Foreskin fibroblast (primary cell): ENCODE measurements at places on chromosomes 7 and 10.
A peak's percentile ranks its signal among the peaks of the same experiment; 100 is the strongest.

GRCh38 chr10:124696446-124697392 lies 47.5 kb downstream of the FAM53B start:
- DNase-seq, result no peak

DNA sequence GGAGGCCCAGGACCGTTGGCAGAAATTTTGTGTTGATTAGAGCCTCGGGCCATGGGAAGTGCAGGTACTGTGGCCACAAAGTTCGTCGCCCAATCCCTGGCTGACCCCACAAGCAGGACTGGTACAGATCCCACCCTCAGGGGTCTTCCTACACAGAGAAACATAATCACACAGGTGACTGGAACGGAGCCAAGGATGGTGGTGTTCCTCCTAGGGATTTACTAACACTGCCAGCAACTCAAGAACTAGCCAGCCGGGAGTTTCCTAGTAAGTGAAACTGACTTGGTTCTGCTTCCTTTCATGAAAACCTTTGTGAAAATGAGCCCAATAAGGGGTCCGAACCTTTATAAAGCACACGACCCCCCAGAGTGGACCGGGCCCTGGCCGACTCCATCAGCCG lies 5.7 kb downstream of the CUX1 start:
- DNase-seq, result no peak

- no peak for DNase-seq
Observed at GRCh38 chr7:1800902-1801301, 130.8 kb downstream of the ELFN1 start.

- peak; percentile 79 for DNase-seq
Observed at GRCh38 chr10:90313576-90314325, 544.1 kb downstream of the HTR7 start.

GRCh38 chr10:69783515-69783914 lies 18.2 kb upstream of the COL13A1 start:
- no peak for DNase-seq

DNA sequence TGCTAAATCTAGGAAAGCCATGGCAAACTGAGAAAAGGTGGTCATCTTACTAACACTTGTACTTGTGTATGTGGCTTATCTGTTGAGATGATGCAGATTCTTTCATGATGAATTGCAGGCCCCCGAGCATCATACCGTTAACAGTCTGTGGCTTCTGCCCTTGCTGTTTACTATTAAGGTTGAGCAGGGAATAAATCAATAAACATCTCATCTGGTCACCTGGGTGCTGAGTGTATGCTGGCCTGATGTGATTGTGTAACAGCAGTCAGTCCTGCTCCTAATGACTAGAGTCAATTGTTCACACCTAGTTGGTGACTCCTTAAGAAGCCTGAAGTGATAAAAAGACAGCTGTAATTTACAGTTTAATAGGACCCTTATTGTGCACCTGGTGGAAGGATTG lies 8.3 kb upstream of the GNAT3 start:
- DNase-seq, result no peak

DNA sequence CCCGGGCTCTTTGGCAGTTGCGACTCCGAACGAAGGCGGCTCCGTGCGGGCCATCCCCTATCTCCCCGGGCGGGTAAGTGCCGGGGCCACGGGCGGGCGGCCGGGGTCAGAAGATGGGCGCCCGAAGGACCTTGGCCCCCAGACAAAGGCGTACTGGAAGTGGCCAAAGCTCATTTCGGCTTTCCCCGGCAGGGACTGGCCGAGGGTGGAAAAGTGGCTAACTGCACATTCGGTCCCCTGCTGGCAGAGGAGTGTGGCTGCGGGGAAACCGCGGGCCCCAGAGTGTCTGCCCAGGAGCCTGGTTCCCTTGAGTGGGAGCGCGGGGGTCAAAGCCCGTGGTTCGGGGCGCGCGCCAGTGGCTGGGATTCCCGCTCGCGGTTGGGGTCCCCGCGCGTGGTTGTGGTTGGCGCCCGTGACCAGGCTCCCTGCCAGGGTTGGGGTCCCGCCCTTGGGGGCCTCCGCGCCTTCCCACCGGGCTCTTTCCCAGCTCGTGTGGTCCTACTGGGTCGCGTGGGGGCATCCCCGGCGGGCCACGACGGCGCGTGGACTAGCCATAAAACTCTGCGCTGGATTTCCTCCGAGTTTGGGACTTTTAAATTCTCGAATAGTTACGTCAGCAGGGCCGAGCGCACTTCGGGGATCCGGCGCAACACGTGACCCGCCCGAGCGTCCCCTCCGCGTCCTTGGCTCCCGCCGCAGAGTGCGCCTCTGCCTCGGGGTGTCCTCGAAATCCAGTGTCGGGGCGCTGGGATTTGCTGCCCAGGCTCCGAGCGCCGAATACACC lies 124.4 kb downstream of the TACC2 start:
- peak; percentile 71 for DNase-seq

GRCh38 chr7:56106108-56107073 lies at the start of gene CHCHD2:
Gene CHCHD2, minus strand, starts transcription at chr7:56106476. Its CDS starts 63 bp downstream, at chr7:56106413.
- peak; percentile 99 for DNase-seq

DNA sequence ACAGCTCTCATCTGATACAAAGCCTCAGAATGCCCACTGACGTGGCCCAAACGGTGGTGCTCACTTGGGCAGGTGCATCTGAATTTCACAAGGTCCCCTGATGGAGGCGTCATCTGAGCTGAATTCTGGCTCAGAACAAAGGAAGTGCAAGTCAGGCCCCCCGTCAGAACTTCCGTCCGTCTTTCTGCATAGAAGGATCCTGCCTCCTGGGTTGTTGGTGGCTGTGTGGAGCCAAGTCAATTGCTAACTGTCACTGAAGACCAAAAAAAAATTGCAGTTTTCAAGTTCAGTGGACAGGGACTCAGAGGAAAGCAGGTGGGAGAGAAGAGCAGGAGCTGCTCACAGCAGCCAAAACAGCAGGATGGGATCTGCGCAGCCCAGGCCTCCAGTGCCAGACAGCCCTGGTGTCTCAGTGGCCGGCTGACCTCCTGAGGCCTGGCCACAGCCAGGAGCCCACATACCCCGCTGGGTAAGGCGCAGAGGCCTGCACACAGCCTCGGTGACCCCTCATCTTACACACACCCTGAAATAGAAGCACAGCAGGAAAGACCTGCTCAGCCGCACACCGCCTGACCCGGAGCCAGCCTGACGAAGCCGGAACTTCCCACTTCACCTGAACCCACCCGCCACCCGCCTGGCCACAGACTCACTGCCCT lies 49.4 kb downstream of the PYROXD2 start:
- no peak for DNase-seq

- DNase-seq, result no peak
Observed at GRCh38 chr10:129500617-129501339, 33.7 kb downstream of the MGMT start.

- DNase-seq, result peak; percentile 94
Observed at GRCh38 chr10:35259769-35260397, 76.4 kb upstream of the CCNY start.

DNA sequence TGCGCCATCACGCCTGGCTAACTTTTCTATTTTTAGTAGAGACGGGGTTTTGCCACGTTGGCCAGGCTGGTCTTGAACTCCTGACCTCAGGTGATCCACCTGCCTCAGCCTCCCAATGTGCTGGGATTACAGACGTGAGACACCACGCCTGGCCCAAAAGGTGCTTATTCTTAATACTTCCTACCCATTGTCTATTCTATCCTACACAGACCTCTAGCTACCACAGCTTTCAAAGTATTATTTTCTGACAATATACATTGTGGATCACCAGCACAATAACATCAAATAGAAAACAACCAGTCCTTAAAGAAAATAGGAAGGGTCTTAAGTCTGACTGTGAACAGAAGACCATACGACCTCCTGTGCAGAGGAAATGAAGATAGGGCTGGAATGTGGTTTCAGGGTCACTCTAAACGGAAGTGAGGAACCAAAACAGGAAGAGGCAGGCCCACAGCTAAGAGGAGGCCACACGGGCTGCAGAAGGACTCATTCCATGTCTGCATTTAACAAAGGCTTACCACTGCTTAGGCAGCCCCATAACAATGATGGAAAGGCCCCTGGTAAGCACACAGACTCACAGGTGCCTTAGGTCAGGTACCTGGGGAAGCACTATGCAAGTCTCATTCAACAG lies 115.2 kb downstream of the ZFAND4 start:
- DNase-seq, result no peak

GRCh38 chr10:21159669-21160068 lies 262.6 kb upstream of the NEBL start:
- no peak for DNase-seq

DNA sequence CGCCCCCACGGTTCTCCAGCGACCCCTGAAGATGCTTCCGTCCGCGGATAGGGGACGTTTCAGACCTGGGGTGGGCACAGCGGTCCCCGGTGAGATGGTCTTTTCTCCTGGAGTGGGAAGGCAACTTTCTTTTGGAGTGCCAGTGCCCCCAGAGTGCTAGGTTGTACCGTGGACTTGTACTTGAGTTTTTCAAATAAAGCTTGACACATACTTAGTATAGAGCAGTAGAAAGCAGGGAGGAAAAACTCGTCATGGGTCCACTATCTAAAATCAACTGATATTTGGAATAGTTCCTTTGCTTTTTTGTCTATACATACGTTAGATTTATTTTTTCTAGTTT lies 28.4 kb downstream of the RBM20 start:
- no peak for DNase-seq

GRCh38 chr10:22433875-22434274 lies 88.6 kb downstream of the SPAG6 start:
- DNase-seq, result peak; percentile 89

- DNase-seq, result no peak
Observed at GRCh38 chr7:129161524-129162225, 17.2 kb downstream of the TSPAN33 start.

GRCh38 chr7:34191771-34192479 lies 286.6 kb downstream of the BMPER start:
- no peak for DNase-seq

GRCh38 chr7:16646472-16647072 lies 591 bp downstream of the BZW2 start:
- DNase-seq, result no peak

DNA sequence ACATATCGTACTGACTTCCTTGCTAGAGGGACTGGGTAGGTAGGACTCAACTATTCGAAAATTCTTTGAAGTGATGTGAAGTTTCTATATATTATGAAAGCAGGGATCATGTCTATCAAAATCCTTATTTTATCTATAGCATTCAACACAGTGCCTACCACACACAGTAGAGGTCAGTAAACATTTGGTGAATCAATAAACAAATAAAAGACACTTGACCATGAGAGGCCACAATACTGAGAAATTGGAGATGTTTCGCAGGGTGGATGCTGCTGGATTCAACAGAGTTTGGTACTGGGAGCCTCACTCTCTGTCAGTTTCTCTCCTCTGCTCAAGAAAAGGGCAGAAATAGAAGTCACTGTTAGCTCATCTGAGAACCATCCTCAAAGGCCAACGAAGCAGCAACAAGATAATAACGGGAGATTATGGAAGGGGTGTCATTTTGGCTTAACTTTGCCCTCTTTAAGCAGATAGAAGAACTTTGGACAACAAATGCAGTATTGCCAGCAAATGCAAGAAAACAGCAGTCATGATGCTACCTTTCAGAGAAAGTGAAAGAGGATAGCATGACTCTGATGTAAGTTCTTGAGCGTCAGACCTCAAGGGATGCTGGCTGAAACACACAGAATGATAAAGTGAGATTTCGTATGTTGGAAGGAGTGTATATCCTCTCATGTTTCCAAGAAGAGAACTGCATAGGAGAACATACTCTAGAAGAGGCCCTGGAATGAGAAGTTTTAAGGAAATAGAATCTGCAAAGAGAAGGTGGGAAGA lies 107.6 kb downstream of the SEMA3E start:
- no peak for DNase-seq

GRCh38 chr10:120336911-120337540 lies 120.0 kb upstream of the PLPP4 start:
- DNase-seq, result no peak

- DNase-seq, result no peak
Observed at GRCh38 chr10:101624526-101625102, 36.5 kb downstream of the DPCD start.

DNA sequence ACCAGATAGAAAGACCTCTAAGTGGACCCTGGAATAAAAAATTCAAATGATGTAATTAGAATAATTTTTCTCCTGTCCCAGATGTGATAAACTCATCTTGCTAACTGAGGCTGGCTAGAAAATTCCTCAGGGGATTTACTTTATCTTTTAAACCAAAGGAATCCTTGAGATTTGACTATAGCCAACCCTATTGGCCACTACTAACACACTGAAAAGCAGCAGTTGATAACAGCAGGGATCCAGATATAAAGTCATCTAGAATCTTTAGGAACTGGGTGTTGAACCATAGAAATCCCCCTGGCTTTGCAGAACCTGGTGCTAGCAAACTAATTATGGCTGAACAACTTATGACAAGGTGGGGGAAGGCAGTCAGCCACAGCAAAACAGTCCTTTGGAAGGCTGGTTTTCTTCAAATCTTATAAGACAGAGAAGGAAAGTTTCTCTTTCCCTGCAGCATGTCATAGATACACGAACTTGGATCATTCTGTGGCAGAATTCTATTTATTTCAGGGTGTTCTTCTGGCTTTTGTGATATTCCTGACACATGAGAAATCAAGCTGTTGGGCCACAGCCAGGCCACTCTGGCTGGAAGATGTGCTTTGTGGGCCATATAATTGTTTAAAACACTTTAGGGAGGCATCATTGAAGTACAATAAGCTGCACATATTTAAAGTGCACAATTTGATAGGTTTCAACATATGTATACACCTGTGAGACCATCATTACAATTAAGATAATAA lies 643.6 kb downstream of the SORCS3 start:
- DNase-seq, result no peak

GRCh38 chr7:28954471-28954870 lies 3.7 kb downstream of the TRIL start:
- DNase-seq, result no peak

GRCh38 chr7:66313886-66314568 lies 108.9 kb downstream of the TPST1 start:
- DNase-seq, result no peak

DNA sequence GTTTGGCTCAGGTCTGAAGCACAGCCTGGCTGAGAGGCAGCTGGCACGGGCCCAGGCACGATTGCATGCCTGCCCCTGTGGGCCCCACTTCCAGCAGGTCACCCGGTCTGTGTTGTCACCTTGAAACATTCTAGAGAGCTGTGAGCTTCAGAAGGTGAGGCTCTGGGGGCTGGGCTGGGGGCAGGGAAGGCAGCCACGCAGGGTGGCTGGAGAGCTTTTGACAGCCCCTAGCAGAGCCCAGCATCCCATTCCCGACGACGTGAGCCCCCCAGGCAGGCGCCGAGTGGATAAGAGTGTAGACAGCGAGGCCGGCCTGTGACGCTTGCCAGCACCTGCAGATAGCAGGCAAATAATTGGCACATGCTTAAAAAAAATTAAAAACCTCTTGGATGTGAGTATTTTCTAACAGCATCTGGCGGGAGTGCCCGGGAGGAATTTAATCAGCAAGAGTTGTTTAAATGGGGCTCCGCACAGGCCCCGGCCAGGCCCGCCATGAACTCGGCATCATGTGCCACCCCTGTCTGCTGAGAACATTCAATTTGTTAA lies 212.0 kb upstream of the TBX20 start:
- no peak for DNase-seq

GRCh38 chr10:109992485-109992884 lies 15.3 kb upstream of the ADD3 start:
- DNase-seq, result peak; percentile 47

DNA sequence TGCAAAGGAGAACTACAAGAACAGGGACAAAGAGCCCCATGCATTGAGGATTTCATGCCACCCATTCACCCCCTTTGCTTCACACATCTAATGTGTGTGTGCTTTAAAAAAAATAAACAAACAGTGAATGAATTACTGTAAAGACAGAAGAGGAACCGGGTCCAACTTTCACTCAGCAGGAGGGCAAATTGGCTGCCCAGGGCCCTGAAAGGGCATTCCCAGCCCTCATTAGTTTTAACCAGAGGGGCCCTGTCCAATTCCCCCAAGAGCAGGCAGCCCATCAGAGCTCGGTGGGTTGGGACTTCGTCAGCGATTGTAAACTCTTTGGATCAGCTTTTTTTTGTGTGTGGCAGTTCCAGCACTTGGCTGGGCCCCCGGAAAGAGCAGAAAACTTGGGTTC lies 73.6 kb upstream of the PDZD8 start:
- DNase-seq, result no peak
